ENCODE measurements at places on chromosomes 5 and 9. TPM values are rescaled to one million over a fixed set of nuclear protein-coding genes. Genes with fewer than 3 reads are reported as not detected.

- no peak for DNase-seq
- no peaks in the 10 kb centered on the region for H3K36me3 ChIP-seq
Measured at GRCh38 chr9:2785060-2785950, 58.6 kb downstream of the PUM3 start.

DNA sequence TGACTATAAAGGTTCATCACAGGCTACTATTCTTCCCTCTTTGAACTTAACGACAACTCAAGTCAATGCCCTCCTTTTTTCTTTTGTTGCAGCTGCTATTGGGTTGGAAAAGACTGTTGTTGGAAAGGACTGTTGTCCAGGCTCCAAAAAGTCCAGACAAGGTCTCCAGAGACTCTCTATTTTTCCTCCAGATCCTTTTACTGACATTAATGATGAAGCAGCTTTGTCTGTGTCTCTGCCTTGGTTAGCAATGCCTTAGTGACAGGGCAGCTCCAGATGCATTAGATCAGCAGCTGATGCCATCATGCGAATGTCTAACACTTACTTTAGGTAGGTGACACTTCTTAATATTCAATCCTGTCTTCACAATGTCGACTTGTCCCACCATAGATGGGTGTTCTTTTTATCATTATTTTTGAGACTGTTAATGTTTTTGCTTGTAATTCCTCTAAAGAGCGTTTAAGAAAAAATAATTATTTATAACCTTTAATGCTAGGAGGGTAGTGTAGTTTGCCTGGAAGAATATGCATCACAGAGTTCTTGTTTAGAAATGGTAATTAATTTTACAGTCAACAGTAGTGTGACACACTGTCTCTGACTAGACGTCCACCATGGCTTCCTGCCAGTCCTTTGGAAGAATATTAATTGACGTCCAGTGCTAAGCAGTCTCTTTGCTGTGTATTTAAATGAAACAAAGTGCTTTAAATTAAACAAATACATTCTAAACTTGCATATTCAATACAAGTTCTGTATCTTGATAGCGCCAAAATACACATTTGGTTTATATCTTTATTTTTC is 492.2 kb downstream of the NR2F1-AS1 start:
- no peak for DNase-seq
- no peaks in the 10 kb centered on the region for H3K27me3 ChIP-seq
- no peak overlapping the region for H3K27ac ChIP-seq
- no peak overlapping the region for H3K4me3 ChIP-seq
- H3K36me3 ChIP-seq: no peaks in the 10 kb centered on the region

CMBL gene
- 17.9 TPM for total RNA-seq

GRCh38 chr5:59090323-59090722 is 507.4 kb downstream of the RAB3C start:
- no peak overlapping the region for H3K27ac ChIP-seq
- no peaks in the 10 kb centered on the region for H3K27me3 ChIP-seq
- no peak for DNase-seq
- no peak overlapping the region for H3K4me3 ChIP-seq
- no peaks in the 10 kb centered on the region for H3K4me1 ChIP-seq

GRCh38 chr5:5492087-5492933 is 69.8 kb downstream of the ICE1 start:
- H3K36me3 ChIP-seq: peaks cover 2% of the 10 kb centered on the region
- no peak overlapping the region for H3K4me3 ChIP-seq
- DNase-seq: no peak
- no peaks in the 10 kb centered on the region for H3K27me3 ChIP-seq
- peaks cover 16% of the 10 kb centered on the region for H3K4me1 ChIP-seq

DNA sequence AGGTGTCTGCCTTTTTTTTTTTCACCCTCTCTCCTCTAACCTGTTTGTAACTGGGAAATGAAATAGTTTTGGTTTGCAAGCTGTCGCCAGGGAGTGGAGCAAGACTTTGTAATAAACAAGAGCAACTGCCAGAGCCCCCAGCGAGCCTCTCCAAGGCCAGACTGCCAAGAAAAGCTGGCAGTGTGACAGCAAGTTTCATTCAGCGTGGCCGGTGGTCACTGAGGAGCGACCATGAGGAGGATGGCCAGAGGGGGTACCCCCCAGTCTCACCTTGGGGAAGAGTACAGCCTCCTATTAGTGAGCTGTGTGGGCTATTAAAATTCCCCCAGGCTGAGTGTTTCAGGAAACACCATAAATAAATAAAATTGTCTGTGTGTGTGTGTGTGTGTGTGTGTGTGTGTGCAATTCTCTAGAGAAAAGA is 49.9 kb downstream of the ZFAND5 start:
- peaks cover 9% of the 10 kb centered on the region for H3K4me1 ChIP-seq
- DNase-seq: peak; percentile 72
- no peaks in the 10 kb centered on the region for H3K27me3 ChIP-seq
- no peaks in the 10 kb centered on the region for H3K36me3 ChIP-seq
- no peak overlapping the region for H3K27ac ChIP-seq

- no peak overlapping the region for H3K27ac ChIP-seq
- DNase-seq: no peak
- H3K27me3 ChIP-seq: no peaks in the 10 kb centered on the region
- no peak overlapping the region for H3K4me3 ChIP-seq
Measured at GRCh38 chr9:69104830-69105527, 69.1 kb upstream of the TJP2 start.

DNA sequence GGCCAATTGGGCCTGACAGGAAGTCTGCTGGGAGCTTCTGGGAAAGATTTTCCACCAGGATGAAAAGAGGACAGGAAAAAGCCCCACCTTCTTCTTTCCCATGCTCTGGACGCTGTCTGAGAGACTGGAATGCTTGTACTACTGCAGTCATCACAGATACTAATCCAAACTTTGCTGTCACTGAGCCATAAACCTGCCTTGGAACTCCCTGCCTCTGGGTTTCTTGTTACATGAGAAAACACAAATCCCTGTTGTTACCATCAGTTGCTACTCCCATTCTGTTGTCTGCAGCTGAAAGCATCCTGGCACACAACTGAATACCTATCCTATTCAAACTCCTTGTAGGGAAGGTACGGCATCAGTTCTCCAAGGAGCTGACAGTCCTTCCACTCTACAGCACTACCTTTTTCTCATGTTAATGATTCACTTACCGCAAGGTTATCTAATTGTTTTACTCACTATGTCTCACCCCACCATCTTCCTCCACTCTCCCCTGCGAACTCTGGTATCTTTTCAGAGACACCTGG is 167.5 kb downstream of the CDK5RAP2 start:
- no peak overlapping the region for H3K27ac ChIP-seq
- H3K4me3 ChIP-seq: no peak overlapping the region
- H3K27me3 ChIP-seq: no peaks in the 10 kb centered on the region
- no peak for DNase-seq
- H3K36me3 ChIP-seq: peaks cover 37% of the 10 kb centered on the region
- H3K4me1 ChIP-seq: peaks cover 8% of the 10 kb centered on the region

DNA sequence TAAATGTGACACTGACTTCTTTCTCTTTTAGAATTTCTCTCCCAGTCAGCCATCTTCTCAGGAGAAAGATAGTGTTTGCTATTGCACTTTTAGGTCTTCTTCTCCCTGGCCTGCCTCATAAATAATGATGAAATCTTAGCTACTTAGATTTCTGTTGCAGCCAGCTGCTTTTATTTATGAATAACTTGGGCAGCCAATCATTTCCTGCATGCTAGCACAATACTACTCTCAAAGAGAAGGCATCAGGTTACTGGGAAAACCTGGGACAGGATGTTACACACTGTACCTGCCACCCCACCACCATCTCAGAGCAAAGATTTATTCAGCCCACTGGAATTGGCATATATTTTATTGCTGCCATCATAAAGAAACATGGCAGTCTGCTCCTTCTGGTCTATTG is 266.6 kb downstream of the PRELID2 start:
- H3K27ac ChIP-seq: no peak overlapping the region
- H3K36me3 ChIP-seq: no peaks in the 10 kb centered on the region
- no peak for DNase-seq
- H3K27me3 ChIP-seq: no peaks in the 10 kb centered on the region
- no peaks in the 10 kb centered on the region for H3K4me1 ChIP-seq

GRCh38 chr9:127776924-127777289 is 1.6 kb downstream of the SH2D3C start:
- no peaks in the 10 kb centered on the region for H3K27me3 ChIP-seq
- no peaks in the 10 kb centered on the region for H3K36me3 ChIP-seq
- peak overlapping the region; percentile 11 for H3K27ac ChIP-seq
- no peak for DNase-seq

All from heart left ventricle (tissue), 16 donors.